Effector CD4-positive, alpha-beta T cell (primary cell): ENCODE measurements at places on chromosomes 6 and 20.

DNA sequence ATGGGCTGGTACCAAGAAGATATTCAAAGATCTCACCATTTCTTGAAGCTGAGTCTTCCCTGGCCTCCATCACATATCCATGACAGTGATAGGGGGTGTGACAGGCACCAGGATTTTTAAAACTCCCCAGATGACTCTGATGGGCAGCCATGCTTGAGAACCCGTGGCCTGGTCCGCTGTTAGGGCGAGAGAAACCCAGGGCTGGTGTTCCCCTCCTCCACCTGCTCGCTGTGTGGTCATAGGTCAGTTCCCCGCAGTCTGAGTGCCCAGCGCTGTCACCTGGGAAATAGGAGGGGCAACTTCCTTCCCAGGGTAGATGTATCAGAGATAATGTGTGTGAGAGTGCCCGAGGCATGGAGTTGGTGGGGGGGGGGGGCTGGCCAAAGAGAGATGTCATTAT, 50.9 kb downstream of the TMEM242 start:
- DNase-seq: no peak

- DNase-seq: no peak
Observed at GRCh38 chr20:47334022-47334551, 22.4 kb downstream of the ZMYND8 start.

DNA sequence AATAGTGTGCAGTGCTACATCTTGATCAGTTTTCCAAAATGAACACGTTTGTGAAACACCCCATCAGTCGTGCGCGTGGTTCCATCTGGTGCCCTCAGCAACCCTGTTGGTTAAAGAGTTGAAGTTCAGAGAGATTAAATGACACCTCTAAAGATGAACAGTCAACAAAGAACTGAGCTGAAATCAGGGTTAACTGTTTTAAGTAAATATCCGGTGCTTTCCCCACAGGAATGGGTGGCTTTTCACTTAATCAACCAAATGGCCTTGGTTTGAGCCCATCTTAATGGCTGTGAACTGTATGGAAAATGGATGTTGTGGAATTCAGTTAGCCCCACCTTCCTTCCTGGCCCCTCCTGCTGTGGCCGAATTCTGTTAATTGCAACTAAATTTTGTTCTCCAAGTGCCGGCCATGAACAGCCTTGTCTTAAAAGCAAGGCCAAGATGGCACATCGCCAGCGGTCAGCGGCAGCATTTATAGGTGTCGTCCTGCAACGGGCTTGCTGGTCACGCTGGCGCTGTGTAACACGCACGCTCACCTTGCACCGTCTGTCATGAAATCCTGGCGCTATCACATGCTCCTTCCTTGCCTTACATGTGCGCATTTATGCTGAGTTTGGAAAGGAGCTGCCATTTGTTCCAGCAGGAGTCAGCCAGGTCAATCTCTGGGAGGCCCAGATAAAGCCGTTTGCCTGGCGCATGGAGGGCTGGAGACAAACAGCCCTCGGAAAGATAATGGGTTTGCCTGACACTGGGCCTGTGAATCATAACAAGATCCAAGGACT, 164.5 kb downstream of the ERMARD start:
- no peak for DNase-seq

DNA sequence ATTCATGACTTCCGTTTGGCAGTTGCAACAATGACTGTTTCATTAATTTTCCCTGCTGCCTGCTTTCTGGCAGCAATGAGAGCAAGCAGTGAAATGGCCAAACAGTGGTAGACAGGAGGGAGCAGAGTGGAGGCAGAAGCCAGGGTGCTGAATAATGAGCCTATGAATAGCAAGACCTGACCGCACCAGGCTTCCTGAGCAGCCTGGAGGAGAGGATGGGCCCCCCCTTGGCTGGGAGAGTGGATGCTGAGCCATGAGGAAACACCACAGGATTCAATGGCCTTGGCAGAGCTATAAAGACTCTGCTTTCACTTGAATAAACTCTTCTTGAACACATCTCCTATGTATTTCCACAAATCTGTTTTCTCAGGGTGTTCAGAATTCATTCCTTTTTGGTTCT, 68.1 kb upstream of the SNRPB2 start:
- no peak for DNase-seq

GRCh38 chr6:11271228-11272020, 39.0 kb upstream of the NEDD9 start:
- DNase-seq: no peak
